ENCODE measurements at places on chromosomes 3 and 15.

DNA sequence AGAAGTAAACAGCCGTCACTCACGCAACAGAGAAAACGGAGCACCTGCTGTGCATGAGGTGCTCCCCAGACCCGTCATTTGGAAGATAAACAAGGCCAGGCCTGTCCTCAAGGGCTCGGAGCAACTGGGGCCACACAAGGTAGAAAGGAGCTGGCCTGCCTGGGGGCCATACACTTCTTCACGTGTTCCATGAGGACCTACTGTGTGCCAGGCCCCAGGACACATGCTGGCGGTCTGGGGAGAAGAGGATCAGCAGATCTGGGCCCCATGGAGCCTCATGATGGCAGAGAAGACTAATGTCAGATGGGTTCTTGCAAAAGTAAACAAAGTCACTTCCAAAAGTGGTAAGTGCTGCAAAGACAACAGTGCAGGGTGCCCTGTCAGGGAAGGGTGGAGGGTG, 14.3 kb downstream of the WNT7A start:
- no peak for DNase-seq

- no peak for DNase-seq
Observed at GRCh38 chr15:66092053-66093016, 161.2 kb downstream of the MEGF11 start.

DNA sequence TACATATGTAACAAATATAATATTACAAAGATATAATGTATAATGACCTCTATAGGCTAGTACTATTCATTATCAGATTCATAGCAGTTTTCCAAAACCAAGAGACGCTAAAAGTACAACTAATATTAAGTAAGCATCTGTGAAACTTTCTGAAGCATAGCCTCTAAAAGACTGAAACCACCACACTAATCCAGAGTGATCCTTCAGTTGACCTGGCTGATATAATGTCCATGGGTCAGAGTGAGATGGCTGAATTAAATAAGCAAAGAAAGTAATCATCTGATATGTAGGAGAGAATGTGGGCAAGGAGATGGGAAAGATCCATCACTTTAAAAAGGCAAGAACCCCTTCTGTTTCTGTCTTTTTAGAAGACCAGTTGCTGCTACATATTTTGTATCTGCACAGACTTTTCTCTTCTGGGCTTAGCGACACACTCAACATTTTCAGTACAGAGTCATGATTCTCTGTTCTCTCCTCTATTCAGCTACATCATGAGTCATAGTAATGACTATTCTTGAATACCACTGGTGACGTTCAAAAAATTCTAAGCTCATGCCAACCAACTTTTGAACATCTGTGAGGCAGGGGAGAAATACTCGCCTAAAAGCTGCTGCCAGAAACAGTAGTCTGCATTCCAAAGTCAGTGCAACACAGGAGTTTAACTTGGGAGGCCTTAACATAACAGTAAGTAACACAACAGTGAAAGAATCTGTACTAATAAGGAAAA, 149.6 kb downstream of the MAGI1 start:
- no peak for DNase-seq

DNA sequence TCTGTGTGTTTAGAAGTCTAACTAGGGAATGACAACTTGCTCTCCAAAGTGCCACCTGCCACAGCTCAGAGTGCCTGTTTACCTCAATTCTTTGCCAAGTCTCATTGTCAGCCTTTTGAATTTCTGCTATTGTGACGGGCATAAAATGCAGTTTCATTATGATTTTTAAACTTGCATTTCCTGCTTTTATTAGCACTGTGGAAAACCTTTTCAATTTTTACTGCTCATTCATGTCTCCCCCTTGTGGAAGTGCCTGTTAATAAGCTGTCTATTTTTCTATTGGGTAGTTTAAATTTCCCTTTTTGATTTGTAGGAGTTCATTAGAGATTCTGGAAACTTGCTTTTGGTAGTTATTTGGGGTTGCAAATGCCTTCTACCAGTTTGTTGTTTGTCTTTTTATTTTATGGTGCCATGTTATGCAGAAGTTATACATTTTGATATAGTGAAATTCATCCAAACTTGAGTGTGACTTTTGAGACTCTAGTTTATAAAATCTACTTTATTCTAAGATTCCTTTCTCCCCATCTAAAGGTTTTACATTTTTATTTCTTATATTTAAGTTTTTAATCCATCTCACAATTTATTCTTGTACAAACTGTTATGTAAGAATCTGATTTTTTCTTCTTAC, 53.9 kb upstream of the FRMD4B start:
- DNase-seq, result no peak

- no peak for DNase-seq
Observed at GRCh38 chr3:112888381-112889085, 41.9 kb upstream of the CD200R1L start.

- peak; percentile 49 for DNase-seq
Observed at GRCh38 chr3:113277414-113277813, 66.1 kb downstream of the BOC start.

DNA sequence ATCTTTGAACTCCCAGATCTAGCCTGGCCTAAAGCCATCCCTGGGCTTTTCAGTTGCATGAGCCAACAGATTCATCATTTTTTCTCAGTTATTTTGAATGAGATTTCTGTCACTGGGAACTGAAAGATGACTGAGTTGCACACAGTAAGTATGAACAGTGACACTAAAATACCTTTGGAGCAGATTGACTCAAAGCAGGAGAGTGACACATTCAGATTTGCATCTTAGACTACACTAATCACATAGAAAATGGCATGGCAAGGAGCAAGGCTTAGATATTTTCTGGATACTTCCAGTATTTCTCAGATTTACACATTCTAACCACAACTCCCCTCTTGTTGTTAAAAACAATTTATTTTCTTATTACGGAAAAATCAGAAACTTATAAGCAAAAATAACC, 32.8 kb downstream of the SEC62 start:
- peak; percentile 60 for DNase-seq

DNA sequence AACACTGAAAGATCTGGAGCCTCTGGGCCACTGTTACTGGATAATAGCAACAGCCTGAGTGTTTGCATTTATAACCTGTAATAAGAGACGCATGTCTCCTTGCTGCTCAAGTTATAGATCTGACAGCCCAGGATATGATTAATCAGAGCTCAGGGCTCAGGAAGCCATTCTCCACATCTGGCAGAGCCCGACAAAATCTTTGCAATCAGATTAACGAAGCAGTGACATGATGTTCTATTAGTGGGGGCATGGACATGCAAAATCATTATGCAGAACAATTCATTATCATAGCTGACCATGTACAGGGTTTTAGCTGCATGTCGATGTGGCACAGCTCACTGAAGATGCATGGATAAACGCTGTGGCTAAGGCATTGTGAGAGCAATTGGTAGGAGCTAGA, 730.3 kb downstream of the ZNF385D start:
- no peak for DNase-seq

DNA sequence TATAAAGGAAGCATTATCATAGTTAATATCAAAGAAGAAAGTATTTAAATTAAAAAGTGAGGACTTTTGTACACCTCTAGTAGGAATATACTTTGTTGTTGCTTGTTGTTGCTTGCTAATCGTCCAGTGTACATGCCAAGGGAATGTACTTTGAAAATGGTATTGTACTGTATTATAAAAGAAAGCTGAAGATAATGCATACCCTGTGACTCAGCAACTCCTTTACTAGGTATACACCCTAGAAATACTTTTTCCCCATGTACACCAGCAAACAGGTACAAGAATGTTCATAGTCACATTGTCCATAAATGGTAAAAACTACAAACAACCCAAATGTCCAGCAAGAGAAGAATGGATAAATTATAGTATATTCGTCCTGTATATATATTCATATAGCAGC, 12.0 kb downstream of the TTBK2 start:
- DNase-seq, result no peak

GRCh38 chr15:81001152-81002008, 657 bp downstream of the TLNRD1 start:
- no peak for DNase-seq

GRCh38 chr3:129966876-129967275, 7.6 kb upstream of the TRH start:
- no peak for DNase-seq

DNA sequence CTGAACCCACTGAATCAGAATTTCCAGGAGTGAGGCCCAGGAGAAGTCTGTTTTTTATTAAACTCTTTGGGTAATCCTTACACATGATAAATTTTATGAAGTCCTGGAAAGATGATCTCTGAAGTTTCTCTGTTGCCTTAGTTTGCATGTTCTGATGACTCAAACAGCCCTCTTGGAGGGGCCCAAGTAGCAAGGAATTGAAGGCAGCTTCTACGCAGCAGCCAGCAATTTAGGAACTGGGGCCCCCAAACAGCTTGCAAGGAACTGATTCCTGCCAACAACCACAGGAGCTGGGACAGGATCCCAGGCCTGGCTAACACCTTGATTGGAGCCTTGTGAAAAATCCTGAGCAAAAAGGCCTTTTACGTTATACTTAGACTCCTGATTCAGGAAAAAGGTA, 5.4 kb upstream of the ACP3 start:
- DNase-seq, result no peak

DNA sequence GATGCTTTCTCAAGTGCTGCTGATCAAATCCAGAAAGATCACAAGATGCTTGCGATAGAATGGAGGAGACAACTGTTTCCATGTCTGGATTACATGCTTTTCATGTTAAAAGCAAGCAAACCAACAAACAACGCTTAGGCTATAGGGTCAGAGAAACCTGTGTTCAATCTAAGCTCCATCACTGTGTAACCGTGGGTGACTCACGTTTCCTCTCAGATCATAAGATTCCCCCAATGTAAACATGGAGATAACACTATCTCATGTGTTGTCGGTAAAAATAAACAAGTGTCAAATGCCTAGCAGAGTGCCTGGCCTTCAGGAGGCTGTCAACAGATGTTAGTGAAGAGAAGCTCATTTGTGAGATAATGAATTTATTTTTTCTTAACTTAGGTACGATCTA, 907.8 kb downstream of the NTRK3 start:
- no peak for DNase-seq

- no peak for DNase-seq
Observed at GRCh38 chr15:57319226-57319918, 56.9 kb upstream of the CGNL1 start.

Data from GM12864 (cell line).